ENCODE measurements at places on chromosomes 13 and 19.

- no peak for DNase-seq
Measured at GRCh38 chr13:34172048-34172447, 354.1 kb downstream of the RFC3 start.

DNA sequence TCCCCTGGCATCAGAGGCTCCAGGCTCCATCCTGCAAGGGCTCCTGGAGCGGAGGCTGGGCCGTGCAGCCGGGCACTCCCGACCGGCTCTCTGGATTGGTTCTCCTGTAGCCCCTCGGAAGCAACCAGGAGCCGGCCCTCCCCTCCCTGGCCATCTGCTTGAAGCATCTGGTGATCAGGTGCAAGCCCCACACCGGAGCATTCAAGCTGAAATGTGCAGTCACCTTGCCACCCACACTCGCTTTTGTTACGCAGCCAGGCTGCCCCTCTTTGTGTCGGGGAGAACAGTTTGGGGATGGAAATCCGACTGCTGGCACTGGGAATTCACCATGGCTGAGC is 258.8 kb downstream of the ZNF536 start:
- no peak for DNase-seq

DNA sequence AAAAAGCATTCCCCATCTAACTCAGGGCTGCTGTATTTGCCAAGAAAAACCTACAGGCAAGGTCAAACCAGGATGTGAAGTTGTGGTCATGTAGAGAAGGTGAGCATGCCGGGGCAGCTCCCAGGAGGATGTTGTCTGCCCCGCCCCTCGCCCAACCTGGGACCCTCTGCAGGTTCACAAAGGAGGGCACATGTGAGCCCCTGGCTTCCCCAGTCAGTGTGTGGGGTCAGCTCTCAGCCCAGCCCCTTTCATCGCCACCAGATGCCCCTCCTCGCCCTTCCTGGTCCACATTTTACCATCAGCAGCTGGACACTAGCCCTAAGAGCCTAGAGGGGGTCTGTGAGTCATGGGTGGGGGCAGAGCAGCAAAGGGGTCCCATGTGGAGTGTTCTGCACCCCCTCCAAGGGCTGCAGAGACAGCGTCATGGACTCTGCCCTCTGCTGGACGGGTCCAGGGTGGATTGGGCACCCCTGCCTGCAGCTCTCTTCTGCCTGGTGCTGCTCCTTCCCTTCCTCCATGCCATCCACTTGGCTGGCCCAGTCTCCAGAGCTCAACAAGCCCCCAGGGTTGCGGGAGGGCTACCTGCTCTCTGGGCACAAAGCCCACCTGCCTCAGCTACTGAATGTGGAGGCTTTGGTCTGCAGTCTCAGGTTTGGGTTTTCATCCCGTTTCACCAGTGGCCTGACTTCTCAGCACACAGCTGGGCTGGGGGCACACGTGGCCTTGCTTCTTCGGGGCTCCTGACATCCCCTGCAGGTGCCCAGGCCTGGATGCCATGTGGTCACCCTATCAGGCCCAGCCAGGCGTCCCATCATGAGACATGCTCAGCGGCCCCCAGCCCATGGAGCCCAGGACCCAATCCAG is 3.7 kb downstream of the PLEKHF1 start:
- DNase-seq = no peak

DNA sequence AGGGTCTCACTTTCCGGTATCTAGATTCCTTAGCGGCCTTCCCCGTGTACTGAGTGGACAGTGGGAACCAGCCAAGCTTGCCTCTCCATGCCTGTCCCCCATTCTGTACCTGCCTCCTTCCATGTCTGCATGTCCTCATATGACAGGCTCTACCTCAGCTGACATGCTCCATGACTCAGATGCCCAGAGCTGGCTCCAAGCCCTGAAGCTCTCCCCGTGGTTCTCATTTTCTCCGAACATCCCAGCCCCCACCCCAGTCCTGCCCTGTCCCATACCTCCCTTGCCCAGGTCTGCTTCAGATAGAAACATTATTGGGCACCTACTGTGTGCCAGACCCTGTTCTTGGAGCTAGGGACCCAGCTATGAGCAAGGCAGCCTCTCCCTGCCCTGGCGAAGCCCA is 17.1 kb upstream of the SHFL start:
- DNase-seq = no peak

- DNase-seq = no peak
Measured at GRCh38 chr13:27375686-27376326, 48.6 kb upstream of the GTF3A start.

DNA sequence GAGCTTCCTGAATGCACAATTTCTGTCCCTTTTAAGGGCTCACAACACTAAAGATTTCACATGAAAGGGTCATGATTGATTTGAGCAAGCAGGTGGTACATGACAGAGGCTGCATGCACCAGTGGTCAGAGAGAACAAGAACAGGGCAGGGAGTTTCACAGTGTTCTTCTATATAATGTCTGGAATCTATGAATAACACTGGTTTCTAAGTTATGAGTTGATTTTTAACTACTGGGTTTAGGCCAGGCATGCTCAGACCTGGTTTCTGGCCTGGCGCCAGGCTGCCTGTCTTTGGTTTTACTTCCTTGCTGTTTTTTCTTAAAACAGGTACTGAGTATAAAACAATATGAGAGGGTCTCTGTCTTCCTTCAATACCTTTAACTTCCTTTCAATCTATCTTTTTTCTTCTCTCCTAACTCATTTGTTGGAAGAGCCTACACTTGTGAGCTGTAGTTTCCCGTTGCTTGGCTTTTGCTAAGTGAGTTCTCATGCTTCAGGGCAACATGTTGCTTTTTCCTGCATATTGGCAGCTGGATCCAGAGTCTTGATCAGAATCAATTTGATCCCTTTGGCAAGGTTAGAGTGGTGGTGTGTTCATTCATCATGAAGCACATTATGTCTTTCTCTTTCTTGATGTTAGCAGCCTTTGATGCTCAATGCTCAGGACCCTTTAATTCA is 38.5 kb upstream of the FGF14 start:
- no peak for DNase-seq

GRCh38 chr19:40059624-40060023 is 3.6 kb upstream of the ZNF780B start:
- DNase-seq = no peak

GRCh38 chr13:98802559-98802958 is 50.1 kb upstream of the SLC15A1 start:
- no peak for DNase-seq

GRCh38 chr19:30028992-30029343 is 86.9 kb downstream of the URI1 start:
- DNase-seq = no peak

- DNase-seq = no peak
Measured at GRCh38 chr19:43524922-43525835, 1.8 kb downstream of the ETHE1 start.

- no peak for DNase-seq
Measured at GRCh38 chr13:73691891-73692290, 442.3 kb downstream of the KLF12 start.

- peak; percentile 82 for DNase-seq
Measured at GRCh38 chr19:48490981-48491792, 20.4 kb downstream of the LMTK3 start.

DNA sequence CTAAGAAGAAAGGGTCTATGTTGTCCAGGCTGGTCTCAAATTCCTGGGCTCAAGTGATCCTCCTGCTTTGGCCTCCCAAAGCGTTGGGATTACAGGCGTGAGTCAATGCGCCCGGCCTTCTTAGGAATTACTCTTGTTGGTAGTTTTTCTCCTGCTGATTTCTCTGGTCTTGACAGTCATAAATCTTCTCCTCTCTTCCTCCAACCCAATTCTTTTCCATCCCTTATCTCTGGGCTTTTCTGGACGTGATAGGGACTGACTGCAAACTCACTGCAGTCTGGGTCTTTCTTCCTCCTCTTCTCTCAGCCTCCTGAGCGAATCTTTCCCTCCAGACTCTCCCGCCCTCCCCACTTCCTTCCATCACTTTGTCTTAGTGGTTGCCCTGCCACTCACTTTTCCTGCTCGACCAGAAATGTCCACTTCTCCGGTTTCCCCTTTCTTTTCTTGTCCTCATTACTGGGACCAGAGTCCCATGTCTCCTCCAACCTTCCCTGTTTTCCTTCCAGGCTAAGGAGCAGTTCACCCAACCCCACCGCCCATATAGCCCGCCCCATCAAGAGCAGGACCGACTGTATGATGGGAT is 21.9 kb upstream of the TIMM44 start:
- DNase-seq = no peak

- no peak for DNase-seq
Measured at GRCh38 chr19:29714371-29714952, 599 bp downstream of the C19orf12 start.

- DNase-seq = no peak
Measured at GRCh38 chr13:28239374-28239773, 101.0 kb downstream of the PAN3 start.

DNA sequence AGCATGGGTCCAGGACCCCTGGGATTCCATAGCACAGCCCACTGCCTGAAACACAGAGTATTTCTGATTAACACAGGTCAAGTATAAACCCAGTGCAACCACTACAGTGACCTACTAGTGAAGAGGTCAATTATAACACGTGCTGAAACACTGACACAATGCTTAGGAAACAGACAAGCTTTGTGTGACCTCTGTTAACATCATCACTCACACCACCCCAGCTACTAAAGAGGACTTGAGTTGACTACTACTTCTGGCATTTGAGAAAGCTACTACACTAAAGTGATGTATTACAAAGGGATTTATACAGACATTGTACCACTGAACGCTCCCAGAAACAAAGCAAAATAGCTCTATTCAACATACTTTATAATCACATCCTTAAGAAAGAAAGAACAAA is 1935.9 kb upstream of the PCDH20 start:
- no peak for DNase-seq

DNA sequence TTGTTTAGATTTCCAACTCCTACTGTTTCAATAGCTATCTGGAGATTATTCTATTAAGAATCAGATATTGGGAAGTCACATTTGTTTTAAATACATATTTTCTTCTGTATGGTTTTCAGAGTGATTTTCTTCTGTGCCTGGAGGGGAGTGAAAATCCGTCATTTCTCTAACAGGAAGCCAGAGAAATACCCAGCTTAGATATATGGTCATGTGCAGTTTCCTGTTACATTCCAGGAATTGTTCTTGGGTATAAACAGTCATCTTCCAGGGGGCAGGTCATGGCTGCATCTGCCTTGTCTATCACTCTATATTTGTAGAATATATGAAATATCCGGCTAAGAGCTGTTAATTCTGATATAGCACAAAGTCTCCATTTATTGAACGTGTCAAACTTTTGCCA is 77.5 kb upstream of the MIR17HG start:
- DNase-seq = no peak

Measured in NCI-H1436 (cell line).